ENCODE measurements at places on chromosomes 1 and 21. TPM values are rescaled to one million over a fixed set of nuclear protein-coding genes. Genes with fewer than 3 reads are reported as not detected.

Gene HAPLN2
- total RNA-seq: not detected

DNA sequence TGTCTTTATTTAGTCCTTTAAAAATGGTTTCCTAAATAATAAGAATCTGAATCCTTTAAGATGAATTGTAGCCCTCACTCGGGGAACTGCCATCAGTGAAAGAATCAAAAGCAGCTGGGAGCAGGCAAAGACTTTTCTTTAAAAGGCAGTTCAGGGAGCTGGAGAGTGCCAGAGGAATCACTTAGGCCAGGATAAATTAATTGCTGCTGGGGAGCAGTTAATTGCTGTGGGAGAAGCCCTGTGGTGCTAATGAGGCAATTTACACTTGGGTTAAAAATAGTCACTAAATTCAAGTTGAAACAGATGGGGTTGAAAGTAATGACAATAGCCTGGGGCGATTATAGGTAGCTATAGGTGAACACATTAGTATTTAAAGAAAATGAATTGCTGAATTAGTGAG is 38.7 kb upstream of the COL24A1 start:
- no peak overlapping the region for H3K4me3 ChIP-seq
- no peak for DNase-seq
- no peaks in the 10 kb centered on the region for H3K36me3 ChIP-seq
- no peaks in the 10 kb centered on the region for H3K27me3 ChIP-seq
- H3K4me1 ChIP-seq: no peaks in the 10 kb centered on the region
- H3K27ac ChIP-seq: no peak overlapping the region

DNA sequence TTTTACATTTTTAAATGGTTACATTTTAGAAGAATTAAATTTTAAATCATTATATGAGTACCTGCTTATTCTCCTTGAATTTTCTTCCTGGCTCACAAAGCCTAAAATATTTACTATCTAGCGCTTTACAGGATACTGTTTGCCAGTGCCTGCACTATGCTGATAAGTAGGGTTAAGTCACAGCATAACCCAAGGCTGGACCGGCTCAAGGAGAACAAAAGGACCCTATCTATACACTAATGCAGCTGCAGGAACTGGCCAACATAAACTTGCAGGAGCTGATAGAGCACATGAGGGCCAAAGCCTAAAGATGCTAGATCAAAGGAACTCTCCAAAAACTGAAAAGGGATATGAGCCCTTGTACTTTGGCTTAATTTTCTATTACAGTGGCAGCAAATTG is 1086.9 kb upstream of the TMPRSS15 start:
- no peak overlapping the region for H3K4me3 ChIP-seq
- no peaks in the 10 kb centered on the region for H3K36me3 ChIP-seq
- H3K27ac ChIP-seq: no peak overlapping the region
- DNase-seq: no peak

- no peak for DNase-seq
- H3K27ac ChIP-seq: no peak overlapping the region
- H3K4me3 ChIP-seq: no peak overlapping the region
- H3K27me3 ChIP-seq: no peaks in the 10 kb centered on the region
- no peaks in the 10 kb centered on the region for H3K36me3 ChIP-seq
Observed at GRCh38 chr1:208874915-208875314, 630.7 kb upstream of the PLXNA2 start.

- no peaks in the 10 kb centered on the region for H3K27me3 ChIP-seq
- DNase-seq: no peak
- H3K36me3 ChIP-seq: no peaks in the 10 kb centered on the region
- H3K4me3 ChIP-seq: no peak overlapping the region
- no peaks in the 10 kb centered on the region for H3K4me1 ChIP-seq
Observed at GRCh38 chr1:14476170-14476955, 122.1 kb upstream of the KAZN start.

Measured in activated CD4-positive, alpha-beta memory T cell treated with anti-CD3 and anti-CD28 coated beads, Interleukin-2, amount 10 ng/mL, durations not matched to agents 7 days and 5 days (primary cell).